ENCODE measurements at places on chromosomes 13 and 19. TPM values are rescaled to one million over a fixed set of nuclear protein-coding genes. Genes with fewer than 3 reads are reported as not detected.

The PTPRH gene
- not detected for total RNA-seq

GRCh38 chr19:1287354-1288225 lies 1.9 kb downstream of the EFNA2 start:
- no peak overlapping the region for H3K4me3 ChIP-seq
- no peak overlapping the region for H3K27ac ChIP-seq
- H3K27me3 ChIP-seq, result peaks cover 27% of the 10 kb centered on the region
- peaks cover 4% of the 10 kb centered on the region for H3K4me1 ChIP-seq

The FCER2 gene
- total RNA-seq, result 0.96 TPM

GRCh38 chr19:33456845-33457220 lies 64.8 kb downstream of the PEPD start:
- no peaks in the 10 kb centered on the region for H3K27me3 ChIP-seq
- no peaks in the 10 kb centered on the region for H3K36me3 ChIP-seq
- no peak for DNase-seq
- H3K4me3 ChIP-seq, result no peak overlapping the region
- H3K4me1 ChIP-seq, result no peaks in the 10 kb centered on the region

GRCh38 chr19:8518536-8518935 lies 4.6 kb upstream of the ZNF414 start:
- H3K27me3 ChIP-seq, result no peaks in the 10 kb centered on the region
- no peak overlapping the region for H3K27ac ChIP-seq
- H3K4me3 ChIP-seq, result peak overlapping the region; percentile 74

The SRRM5 gene
- total RNA-seq, result 0.24 TPM

DNA sequence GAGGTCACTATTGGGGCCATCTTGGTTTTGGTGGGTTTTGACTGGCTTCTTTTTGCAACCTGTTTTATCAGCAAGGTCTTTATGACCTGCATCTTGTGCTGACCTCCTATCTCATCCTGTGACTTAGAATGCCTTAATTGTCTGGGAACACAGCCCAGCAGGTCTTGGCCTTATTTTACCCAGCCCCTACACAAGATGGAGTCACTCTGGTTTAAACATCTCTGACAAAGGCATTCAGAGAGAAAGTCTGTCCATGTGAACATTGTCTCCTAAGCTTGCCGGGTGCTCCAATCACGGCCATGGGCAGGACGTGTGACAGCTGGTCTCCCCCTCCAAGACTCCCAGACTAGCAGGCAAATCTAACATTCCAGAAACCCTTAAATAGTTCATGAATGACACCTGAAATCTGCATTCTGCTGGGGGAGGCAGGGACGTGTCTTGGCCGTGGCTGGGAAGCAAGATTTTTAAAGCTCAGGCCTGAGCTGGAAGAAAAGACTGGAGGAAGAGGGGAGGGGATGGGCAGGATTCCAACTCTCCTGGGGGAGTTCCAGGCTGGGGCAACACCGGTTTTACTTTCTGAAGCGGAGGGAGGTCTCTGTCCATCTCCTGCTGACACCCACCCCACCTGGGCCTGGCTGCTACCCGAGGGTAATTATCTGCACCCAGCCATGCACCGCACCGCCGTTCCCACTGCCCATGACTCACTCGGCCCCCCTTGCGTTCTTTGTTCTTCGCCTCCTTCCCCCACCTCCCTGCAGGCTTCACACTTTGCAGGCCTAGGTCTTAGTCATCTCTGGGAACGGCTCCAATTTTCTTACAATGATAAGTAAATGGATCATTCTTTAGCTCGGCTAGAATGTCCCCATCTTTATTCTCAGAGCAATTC lies 11.6 kb upstream of the OR1M1 start:
- no peak overlapping the region for H3K4me3 ChIP-seq
- H3K27ac ChIP-seq, result no peak overlapping the region
- H3K36me3 ChIP-seq, result no peaks in the 10 kb centered on the region
- H3K27me3 ChIP-seq, result no peaks in the 10 kb centered on the region

GRCh38 chr13:41708713-41709112 lies 251.4 kb downstream of the RGCC start:
- H3K36me3 ChIP-seq, result no peaks in the 10 kb centered on the region
- no peaks in the 10 kb centered on the region for H3K4me1 ChIP-seq
- DNase-seq, result no peak
- no peak overlapping the region for H3K27ac ChIP-seq
- no peak overlapping the region for H3K4me3 ChIP-seq

DNA sequence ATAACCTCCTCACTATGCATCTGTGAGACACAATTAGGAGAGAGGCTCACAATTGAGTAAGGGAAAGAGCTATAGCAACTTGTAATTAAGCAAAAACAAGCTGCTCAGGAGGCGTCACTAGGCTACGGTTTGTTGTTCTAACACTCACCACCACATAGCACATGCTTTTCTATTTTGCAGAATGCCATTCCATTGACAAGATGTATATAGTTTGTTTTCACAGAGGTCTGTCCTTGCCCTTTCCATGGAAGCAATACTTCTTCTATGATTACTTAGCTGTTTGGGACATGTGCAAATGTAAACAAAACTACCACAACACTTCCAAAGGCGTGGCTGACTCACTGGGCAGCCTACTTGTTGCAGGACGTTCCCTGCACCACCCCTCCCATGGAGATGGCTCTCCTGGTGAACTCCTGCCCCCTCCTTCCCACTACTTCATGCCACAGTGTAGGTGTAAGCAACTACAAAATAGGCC lies 33.9 kb upstream of the FAM216B start:
- no peaks in the 10 kb centered on the region for H3K4me1 ChIP-seq
- H3K27ac ChIP-seq, result no peak overlapping the region
- no peak for DNase-seq
- H3K4me3 ChIP-seq, result no peak overlapping the region

The PSG7 gene
- total RNA-seq, result not detected

DNA sequence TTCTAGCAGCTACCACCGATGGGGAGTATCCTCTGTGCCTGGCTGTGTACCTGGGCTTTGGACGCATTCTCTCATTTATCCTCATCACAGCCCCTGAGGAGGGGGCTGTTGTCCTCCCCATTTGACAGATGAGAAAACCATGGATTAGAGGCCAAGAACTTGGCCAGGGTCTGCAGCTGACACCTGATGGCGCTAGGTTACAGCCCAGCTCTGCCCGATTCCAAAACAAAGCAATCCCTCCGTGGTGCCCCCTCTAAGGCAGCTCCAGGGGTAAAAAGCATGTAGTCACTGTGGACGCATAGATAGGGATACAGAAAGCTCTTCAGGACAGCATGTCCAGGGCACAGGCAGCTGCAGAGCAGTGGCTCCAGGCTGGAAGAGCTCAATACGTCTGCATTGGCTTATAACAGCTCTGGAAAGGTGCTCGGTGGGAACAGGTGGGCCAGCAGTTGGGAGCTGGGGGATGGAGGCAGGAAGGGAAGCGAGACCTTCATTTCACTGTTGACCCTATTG lies 35.4 kb upstream of the UQCRFS1 start:
- H3K4me1 ChIP-seq, result no peaks in the 10 kb centered on the region
- H3K4me3 ChIP-seq, result no peak overlapping the region
- H3K27ac ChIP-seq, result no peak overlapping the region
- no peaks in the 10 kb centered on the region for H3K36me3 ChIP-seq

GRCh38 chr19:14375582-14376291 lies 5.5 kb upstream of the ADGRE5 start:
- peak overlapping the region; percentile 45 for H3K4me3 ChIP-seq
- peaks cover 72% of the 10 kb centered on the region for H3K4me1 ChIP-seq
- no peak for DNase-seq
- H3K27ac ChIP-seq, result peak overlapping the region; percentile 100
- no peaks in the 10 kb centered on the region for H3K36me3 ChIP-seq
- H3K27me3 ChIP-seq, result no peaks in the 10 kb centered on the region

GRCh38 chr19:48887861-48888612 lies 10.5 kb downstream of the TULP2 start:
- H3K36me3 ChIP-seq, result no peaks in the 10 kb centered on the region
- H3K27ac ChIP-seq, result no peak overlapping the region
- H3K4me3 ChIP-seq, result no peak overlapping the region

- no peak overlapping the region for H3K4me3 ChIP-seq
- DNase-seq, result no peak
- H3K27me3 ChIP-seq, result no peaks in the 10 kb centered on the region
- H3K4me1 ChIP-seq, result no peaks in the 10 kb centered on the region
- H3K27ac ChIP-seq, result no peak overlapping the region
Observed at GRCh38 chr13:28474491-28475134, 20.3 kb downstream of the FLT1 start.

The FREM2 gene
- not detected for total RNA-seq

DNA sequence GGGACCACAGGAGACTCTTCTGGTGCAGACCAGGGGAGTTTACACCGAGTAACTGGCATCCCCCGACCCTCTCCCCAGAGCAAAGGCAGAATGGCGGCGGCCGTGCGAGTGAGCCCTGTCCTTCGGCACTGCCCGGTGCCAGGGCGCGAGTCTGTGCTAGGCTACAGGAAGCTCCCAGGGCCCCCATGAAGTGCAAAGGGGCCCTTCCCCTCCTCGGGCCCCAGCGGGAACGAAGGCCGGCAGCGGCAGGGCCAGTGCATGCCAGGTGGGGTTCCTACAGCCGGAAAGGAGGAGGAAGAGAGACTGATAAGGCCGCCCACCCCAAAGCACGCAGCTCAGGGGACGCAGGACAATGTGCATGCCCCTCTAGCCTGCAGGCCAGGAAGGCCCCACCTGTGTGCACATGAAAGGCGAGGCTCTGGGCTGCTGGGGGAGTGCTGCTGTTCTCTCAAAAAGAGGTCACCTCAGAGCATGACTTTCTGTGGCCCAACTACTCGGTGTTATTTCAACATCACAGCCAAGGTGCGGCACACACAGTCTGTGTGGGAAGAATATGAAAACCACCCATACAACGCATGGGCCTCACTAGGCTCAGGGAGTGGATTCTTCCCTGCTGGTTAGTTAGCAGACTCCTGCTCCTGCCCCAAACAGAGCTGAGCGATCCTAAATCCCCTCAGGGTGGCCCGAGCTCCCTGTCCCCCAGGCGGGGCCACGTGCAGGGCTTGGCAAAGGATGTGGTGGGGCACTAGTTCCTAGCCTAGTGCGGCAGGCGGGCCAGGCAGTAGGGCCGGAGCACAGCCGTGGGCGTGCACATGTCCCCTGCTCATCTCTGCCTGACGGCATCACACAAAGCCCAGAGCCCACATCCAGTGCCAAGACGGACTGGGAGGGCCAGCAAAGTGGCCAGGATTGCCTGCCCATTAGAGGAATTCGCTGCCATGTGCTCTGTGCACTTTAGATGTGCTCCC lies 28.4 kb upstream of the TIMM44 start:
- H3K4me1 ChIP-seq, result no peaks in the 10 kb centered on the region
- no peaks in the 10 kb centered on the region for H3K27me3 ChIP-seq
- H3K27ac ChIP-seq, result no peak overlapping the region
- H3K36me3 ChIP-seq, result peaks cover 8% of the 10 kb centered on the region

The APOC4 gene
- not detected for total RNA-seq

The SIGLEC12 gene
- total RNA-seq, result 0.60 TPM

GRCh38 chr19:54434112-54434872 lies 14.7 kb upstream of the LENG8 start:
- no peaks in the 10 kb centered on the region for H3K36me3 ChIP-seq
- peaks cover 11% of the 10 kb centered on the region for H3K4me1 ChIP-seq
- no peak for DNase-seq
- no peak overlapping the region for H3K4me3 ChIP-seq

DNA sequence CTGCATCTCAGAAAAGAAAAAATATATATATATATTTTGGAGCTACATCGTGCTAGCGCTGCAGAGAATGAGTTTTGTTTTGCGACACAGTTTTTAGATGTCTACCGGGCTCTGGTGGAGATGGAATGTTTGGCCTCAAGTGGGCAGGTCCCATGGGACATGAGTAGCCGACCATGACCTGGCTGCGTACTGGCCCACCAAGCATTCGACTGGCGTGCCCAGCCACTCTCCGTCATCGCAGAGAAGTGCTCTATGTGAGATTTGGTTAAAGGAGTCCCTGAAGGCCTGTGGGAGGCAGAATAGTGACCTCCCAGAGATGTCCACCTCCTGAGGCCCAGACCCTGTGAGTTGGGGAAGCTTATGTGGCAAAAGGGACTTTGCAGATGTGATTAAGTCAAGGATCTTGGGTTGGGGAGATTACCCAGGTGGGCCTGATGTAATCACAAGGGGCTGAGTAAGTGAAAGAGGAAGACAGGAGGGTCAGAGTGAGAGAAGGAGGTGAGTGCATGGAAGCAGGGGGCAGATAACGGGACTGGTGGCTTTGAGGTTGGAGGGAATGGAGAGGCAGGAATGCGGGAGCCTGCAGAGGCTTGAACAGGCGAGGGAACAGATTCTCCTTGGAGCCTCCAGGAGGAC lies 821 bp upstream of the LILRB4 start:
- no peaks in the 10 kb centered on the region for H3K36me3 ChIP-seq
- no peaks in the 10 kb centered on the region for H3K27me3 ChIP-seq
- no peak overlapping the region for H3K4me3 ChIP-seq
- H3K27ac ChIP-seq, result no peak overlapping the region
- H3K4me1 ChIP-seq, result no peaks in the 10 kb centered on the region

- H3K36me3 ChIP-seq, result no peaks in the 10 kb centered on the region
- H3K4me3 ChIP-seq, result no peak overlapping the region
- no peaks in the 10 kb centered on the region for H3K4me1 ChIP-seq
- no peak overlapping the region for H3K27ac ChIP-seq
Observed at GRCh38 chr13:79228972-79229371, 177.1 kb downstream of the RBM26 start.

The TPTE2 gene
- not detected for total RNA-seq

- DNase-seq, result no peak
- H3K4me1 ChIP-seq, result no peaks in the 10 kb centered on the region
- no peaks in the 10 kb centered on the region for H3K27me3 ChIP-seq
- H3K27ac ChIP-seq, result no peak overlapping the region
Observed at GRCh38 chr13:33264620-33264978, 21.0 kb downstream of the STARD13 start.

The ZNF681 gene
- 4.6 TPM for total RNA-seq

- peaks cover 62% of the 10 kb centered on the region for H3K4me1 ChIP-seq
- H3K27ac ChIP-seq, result peak within 1 kb of the TSS; percentile 90
- H3K4me3 ChIP-seq, result peak within 1 kb of the TSS; percentile 100
Observed at GRCh38 chr19:41882568-41883462, at the start of gene ARHGEF1. Gene ARHGEF1, plus strand, starts transcription at chr19:41883184. Its CDS starts 4,899 bp downstream, at chr19:41888083.

- no peaks in the 10 kb centered on the region for H3K36me3 ChIP-seq
- no peaks in the 10 kb centered on the region for H3K4me1 ChIP-seq
- H3K27ac ChIP-seq, result no peak overlapping the region
- no peaks in the 10 kb centered on the region for H3K27me3 ChIP-seq
- no peak for DNase-seq
Observed at GRCh38 chr13:47696674-47697073, 304.4 kb downstream of the SUCLA2 start.

- H3K27ac ChIP-seq, result no peak overlapping the region
- H3K27me3 ChIP-seq, result no peaks in the 10 kb centered on the region
- no peaks in the 10 kb centered on the region for H3K36me3 ChIP-seq
- H3K4me1 ChIP-seq, result no peaks in the 10 kb centered on the region
- no peak for DNase-seq
Observed at GRCh38 chr19:23547816-23548430, 139.1 kb downstream of the ZNF675 start.

DNA sequence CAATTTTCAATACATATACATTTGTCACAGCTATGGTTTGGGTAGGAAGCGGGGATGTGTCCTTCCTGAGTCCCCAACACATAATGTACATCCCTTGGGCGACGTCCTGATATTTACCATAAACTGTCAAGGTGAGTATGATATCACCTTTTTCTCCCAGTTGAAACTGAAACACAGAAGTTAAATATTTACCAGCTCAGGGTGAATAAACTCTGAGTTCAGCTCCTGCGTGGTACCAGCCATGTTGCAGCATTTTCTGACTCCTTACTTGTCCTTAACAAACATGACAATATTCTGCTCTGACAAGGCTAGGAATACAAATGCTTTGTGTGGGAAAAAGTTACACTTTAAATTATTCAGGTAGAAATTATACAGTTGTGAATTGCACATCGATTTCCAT lies 294.2 kb downstream of the TEX29 start:
- no peaks in the 10 kb centered on the region for H3K36me3 ChIP-seq
- H3K27ac ChIP-seq, result no peak overlapping the region
- no peaks in the 10 kb centered on the region for H3K27me3 ChIP-seq
- no peak overlapping the region for H3K4me3 ChIP-seq
